Activated T-helper 1 cell treated with anti-CD3 and anti-CD28 coated beads, Interleukin-2, amount 50 U/mL, for 16 hours (primary cell): ENCODE measurements at places on chromosomes 7 and 10.

GRCh38 chr7:42843205-42843800 is 68.6 kb downstream of the C7orf25 start:
- no peak for DNase-seq

DNA sequence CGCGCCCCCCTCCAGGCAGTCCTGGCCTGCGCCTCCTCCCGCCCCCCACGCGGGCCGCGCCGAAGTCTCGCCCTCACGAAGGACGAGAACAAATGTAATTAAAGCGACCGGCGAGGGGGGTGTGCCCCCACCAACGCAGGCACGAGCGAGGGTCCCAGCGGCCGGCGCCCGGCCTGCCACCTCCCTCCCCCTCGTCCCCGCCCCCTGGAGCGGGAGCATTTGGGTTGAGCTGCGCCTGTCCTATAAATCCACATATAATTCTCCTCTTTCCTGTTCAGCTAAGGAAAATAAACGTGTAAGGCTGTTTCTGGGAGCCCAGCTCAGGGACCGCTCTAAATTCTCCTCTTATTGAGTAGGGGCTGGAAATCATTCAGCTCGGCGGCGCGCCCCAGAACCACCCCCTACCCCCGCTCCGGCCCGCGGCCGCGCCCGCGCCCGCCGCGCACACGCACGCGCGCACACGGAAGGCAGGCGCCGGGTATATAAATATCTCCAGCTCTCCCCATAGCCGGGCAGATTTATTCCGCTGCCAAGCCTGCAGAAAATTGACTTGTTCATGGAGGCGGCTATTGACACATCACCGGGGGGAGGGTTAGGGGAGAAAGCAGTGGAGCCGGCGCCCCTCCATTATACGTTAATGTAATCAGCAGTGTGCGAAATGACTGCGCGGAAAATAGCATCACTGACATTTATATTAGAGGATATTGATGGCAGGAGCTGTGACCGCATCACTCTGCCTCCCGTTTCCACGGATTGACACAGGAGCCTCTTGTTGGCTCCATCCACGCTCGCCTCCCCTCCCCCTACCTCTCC is 61.6 kb upstream of the BTRC start:
- DNase-seq, result no peak

DNA sequence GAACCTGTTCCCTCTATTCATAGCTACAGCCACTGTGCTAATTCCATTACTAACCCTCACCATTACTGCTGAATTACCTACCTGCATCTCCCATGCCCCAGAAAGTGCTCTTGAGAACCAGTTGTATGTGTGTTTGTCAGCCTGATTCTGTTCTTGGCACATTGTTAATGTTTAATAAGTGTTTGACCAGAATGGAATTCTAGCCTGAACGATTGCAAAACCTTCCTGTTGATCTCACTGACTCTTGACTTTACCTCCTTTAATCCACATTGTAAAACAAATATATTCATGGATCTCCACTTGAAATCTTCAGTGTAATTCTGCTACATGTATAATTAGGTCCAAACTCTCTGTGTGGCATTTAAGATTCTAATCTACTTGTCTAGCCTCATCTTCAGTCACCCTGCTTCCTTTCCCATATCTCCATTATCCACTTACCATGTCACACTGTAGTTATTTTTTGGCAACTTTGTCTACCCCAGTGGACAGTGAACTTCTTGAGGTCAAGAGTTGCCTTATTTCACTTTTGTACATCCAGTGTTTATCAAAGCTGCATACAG is 4.9 kb downstream of the ZNF277 start:
- no peak for DNase-seq

DNA sequence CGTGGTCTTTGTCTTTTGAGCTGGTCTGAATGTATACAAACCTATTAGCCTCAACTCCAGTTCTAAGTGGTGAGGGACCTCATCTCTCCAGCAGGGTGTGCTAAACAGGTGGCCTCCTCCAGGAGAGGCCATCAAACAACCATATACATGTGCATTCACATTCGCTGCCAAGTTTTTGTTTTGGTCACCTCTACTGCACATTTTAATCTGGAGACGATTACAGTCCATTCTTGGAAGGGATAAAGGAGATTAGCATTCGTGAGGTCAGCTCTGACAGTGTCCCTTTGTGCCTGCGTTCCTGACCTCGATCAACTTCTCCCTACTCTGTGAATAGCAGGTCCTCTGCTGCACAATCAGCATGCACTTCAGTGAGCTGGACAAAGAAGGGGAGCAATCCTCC is 60.8 kb downstream of the RHOBTB1 start:
- no peak for DNase-seq

- no peak for DNase-seq
These were observed 278.3 kb downstream of the HGF start for GRCh38 chr7:81491573-81491972.

DNA sequence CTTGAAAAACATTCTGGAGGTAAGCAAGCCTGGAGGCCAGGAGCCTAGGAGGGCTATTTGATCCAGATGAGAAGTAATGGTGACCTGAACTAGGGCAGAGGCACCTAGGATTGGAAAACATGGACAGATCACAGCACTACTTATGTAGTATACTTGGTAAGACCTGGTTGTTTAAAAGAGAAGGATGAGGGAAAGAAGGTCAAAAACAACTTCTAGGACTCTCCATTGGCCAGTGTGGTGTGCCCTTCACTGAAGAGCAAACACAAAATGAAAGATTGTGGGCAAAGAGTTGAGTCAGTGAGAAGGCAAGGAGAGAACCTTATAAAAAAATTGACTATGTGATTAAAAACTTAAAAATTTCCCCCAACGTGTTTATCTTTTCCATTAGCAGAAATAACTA is 14.3 kb downstream of the ANKRD1 start:
- no peak for DNase-seq

- no peak for DNase-seq
These were observed 98.0 kb downstream of the MAD1L1 start for GRCh38 chr7:2134740-2135139.

- no peak for DNase-seq
These were observed 12.1 kb upstream of the RHBDD2 start for GRCh38 chr7:75866489-75867389.

GRCh38 chr7:5596046-5596895 is 172.6 kb upstream of the TNRC18 start:
- DNase-seq, result peak; percentile 35

- no peak for DNase-seq
These were observed 48.8 kb downstream of the SEMA3C start for GRCh38 chr7:80869821-80870751.

- no peak for DNase-seq
These were observed 110.0 kb downstream of the HGF start for GRCh38 chr7:81659697-81660395.

DNA sequence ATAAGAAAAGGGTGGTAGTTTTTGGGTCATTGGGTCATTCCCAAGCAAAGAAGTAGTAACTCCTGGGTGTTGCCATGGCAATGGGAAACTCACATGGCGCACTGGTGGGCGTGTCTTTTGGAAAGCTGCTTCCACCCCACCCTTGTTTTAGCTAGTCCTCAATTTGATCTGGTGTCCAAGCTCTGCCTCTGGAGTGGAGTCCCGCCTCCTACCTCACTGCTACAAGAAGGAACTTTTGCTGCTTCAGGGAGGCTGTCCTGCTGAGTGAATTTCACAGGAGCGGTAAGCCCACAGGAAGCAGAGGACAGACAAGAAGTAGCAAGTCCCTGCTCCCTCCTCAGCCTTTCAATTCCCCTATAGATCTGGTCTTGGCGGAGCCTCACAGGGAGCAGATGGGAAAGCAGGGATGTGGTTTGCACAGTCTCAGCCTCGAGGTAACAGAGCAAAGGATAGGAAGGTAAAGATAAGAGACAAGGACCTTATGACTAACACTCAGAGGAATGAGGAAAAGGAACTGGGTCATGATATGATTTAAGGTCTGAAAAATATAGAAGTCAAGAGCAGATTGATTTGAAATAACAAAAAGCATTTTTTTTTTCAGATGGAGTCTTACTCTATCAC is 700.3 kb downstream of the TNS3 start:
- DNase-seq, result no peak

DNA sequence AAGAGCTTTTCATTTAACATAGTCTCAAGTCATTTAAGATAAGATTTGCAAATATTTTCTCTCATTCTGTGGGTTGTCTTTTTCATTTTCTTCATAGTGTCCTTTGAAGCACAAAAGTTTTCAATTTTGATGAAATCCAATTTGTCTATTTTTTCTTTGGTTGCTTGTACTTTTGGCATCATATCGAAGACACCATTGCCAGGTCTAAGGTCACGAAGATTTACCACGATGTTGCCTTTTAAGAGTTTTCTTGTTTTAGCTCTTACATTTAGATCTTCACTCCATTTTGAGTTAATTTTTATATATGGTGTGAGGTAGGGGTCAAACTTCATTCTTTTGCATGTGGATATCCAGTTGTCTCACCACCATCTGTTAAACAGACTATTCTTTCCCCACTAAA is 34.7 kb downstream of the TMEM270 start:
- no peak for DNase-seq

- DNase-seq, result no peak
These were observed 1.5 kb downstream of the DNAJC12 start for GRCh38 chr10:67836488-67836887.

- no peak for DNase-seq
These were observed 6.0 kb downstream of the ADCYAP1R1 start for GRCh38 chr7:31058122-31058521.

- no peak for DNase-seq
These were observed 363.3 kb downstream of the ARL4A start for GRCh38 chr7:13050703-13051102.

GRCh38 chr7:31747553-31747952 is 60.5 kb downstream of the PPP1R17 start:
- DNase-seq, result no peak

DNA sequence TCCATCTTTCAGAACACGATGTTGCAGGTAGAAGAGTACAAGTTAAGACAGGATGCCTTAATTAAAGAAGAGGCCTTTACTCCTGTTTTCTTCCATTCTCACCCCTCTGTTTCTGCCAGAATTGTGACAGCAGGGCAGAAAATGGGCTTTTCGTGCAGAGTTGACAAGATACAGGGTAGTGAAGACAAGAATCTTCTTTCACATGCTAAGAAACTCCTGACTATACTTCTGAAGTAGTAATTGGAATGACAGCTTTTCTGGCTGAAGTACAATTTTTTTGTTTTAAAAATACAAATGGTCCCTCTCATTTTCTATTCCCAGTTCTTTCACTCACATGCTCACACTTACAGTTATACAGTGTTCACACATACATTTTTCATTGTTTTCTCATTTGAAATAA is 22.1 kb downstream of the HDAC9 start:
- DNase-seq, result no peak

GRCh38 chr7:24885716-24886115 is 94.3 kb downstream of the OSBPL3 start:
- no peak for DNase-seq

DNA sequence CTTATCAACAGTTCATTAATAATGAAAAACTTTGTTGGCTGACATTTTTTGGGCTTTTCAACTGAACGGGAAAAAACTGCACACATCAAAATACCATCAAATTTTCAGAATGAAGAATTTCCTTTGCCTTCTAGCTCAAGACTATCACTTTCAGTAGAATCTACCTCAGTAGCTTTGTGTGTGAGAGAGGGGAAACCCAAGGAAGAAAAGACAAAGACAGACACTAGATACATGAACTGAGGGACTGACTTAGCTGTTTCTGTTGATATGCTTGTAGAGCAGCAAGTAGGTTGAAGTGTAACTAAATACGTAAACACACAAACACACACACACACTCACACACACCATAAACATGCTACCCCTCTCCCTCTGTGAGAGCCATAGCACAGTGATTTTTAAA is 257.1 kb downstream of the CDK14 start:
- DNase-seq, result no peak

- peak; percentile 30 for DNase-seq
These were observed 588 bp upstream of the PAOX start for GRCh38 chr10:133378251-133379096.

DNA sequence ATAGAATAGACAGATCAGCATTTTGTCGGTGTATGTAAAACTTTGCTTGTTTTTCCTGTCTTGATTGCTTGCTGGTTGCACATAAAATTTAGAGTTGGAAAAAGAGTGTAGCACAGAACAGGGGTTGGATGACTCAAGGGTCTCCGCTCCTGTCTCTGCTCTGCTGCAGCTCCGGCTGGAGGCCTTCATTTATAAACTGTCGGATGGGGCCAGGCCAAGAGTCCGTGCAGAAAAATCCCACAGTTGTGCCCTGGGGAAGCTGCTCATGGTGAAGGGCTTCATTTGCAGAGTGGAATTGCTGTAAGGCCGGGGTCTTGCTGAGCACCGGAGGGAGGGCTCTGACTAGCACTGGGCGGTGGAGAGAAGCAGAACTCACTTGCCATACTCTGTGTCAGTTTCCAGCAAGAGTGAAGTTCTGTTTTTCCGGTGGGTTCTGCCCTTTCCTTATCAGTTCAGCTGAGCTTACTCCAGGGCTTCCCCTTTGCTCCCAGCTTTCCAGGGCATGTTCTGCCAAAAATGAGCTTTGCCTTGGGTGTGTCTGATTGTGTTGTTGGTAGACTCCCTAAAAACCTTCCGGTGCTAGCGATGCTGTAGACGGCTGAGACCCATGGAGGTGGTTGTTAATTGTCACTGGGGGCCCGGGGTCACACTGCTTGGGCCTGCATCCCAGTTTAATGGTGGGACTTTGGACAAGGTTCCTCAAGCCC is 67.2 kb downstream of the CAMK1D start:
- DNase-seq, result no peak

- DNase-seq, result no peak
These were observed 534.3 kb downstream of the PARD3 start for GRCh38 chr10:34280599-34281374.

- DNase-seq, result no peak
These were observed 134.8 kb upstream of the KIF5B start for GRCh38 chr10:32190890-32191491.

GRCh38 chr7:141663081-141663849 is 38.7 kb downstream of the DENND11 start:
- no peak for DNase-seq

GRCh38 chr7:4013793-4014192 is 668.3 kb upstream of the FOXK1 start:
- DNase-seq, result no peak

DNA sequence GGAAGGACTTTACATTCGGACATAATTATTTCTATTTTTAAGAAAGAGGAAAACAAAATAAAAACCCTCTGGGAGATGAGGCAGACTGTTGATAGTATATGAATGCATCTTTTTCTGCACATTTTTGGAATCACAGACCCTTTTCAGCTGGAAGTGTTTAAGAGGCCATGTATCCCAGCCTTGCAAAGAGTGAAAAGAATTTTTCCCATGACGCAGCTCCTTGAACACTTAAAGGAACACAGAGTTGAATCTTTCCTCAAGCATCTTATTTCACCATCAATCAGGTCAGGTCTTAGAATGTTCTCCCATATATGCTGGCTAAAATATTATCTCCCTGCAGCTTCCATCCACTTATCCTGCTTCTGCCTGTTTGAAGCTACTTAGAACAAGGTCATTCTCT is 45.9 kb upstream of the PAPSS2 start:
- DNase-seq, result no peak

DNA sequence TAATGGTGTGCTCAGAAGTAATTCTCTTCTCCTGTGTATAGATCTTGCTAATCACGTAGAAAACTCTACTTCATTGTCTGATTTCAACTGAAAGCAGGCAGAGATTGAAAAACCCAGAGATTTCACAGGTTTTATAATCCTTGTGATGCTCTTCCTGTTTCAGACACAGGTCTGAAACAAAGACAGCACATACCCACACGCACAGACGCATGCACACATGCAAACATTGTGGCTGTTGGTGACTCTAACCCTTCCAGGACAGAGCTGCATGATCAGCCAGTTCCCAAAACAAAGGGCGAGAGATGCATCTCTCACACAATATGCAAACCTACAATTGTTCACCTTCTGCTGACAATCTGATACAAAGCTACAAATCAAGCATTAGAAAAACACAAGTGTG is 11.1 kb upstream of the TFEC start:
- DNase-seq, result no peak
